ENCODE measurements at places on chromosomes 7 and 10.

GRCh38 chr7:37394158-37394557, 54.5 kb downstream of the ELMO1 start:
- DNase-seq = no peak

DNA sequence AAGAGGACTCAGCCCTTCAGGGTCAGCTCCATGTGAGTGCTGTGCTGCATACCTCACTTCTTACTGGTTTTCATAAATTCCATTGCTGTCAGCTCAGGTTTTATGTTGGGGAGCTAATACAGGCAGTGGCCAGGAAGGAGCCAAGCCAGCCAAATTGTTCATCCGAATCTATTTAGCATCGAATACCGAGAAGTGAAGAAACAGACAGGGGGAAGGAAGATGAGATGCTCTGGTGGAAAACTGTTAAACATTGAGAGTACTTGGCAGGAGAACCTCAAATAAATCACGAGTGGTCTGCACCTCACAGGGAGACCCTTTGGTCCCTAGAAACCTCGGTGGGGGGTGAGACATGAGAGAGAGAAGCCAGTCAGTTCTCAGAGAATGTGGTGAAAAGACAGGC, 196.0 kb upstream of the TMEM72 start:
- no peak for DNase-seq

- no peak for DNase-seq
Measured at GRCh38 chr7:7895004-7895650, 73.5 kb upstream of the GLCCI1 start.

- no peak for DNase-seq
Measured at GRCh38 chr7:66693331-66693730, 47.2 kb upstream of the RABGEF1 start.

DNA sequence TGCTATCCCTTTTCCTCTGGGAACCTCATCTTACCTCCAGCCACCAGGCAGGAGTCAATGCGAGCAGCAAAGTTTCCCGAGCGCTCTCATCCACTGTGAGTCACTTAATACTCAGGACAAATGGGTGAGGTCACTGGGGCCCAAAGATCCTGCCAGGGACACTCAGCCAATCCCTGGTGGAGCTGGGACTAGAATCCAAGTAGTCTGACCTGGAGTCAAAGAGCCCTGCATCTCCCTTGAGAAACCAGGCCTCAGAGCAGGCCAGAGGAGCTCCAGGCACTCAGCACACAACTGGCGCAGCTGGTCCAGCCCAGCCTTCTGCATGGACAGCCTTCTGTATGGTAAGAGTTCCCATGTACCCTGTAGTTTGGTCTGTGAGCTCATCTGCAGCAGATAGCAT, 142.3 kb downstream of the MAPK8 start:
- DNase-seq = no peak

GRCh38 chr10:66021423-66021822, 904.4 kb upstream of the LRRTM3 start:
- DNase-seq = no peak

- DNase-seq = no peak
Measured at GRCh38 chr7:121280656-121281055, 48.1 kb upstream of the WNT16 start.

DNA sequence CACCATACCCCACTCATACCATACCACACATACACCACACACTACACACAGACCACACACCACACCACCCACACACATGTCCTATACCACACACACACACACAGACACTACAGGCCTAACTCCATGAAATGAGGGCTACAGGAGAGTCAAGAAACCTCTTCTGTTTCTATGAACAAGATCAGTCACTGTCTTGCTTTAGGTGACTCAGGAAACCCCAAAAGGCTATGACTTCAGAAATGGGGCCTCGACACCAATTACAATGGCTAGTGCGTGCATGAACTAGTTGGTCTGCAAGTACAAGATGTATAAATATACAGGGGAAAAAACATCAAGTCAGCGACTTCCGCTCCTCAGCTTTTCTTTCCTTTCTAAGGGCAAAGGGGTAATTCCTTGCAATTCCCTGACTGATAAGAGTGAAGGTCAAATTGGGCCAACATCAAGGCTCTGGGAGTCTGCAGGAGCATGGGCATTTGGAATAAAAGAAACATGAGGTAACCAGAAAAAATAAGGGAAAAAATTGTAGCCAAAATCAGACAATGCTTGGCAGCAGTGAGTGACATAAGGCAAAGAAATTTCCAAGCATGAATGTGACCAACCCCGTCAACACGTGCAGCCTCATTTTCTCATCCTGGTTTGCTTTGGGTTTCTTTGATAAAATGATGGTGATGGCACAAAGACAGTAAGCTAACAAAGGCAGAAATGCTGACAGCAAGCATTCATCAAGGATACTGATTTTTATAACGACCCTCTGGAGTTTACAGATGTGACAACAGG, 1.5 kb downstream of the PKD1L1 start:
- DNase-seq = no peak

DNA sequence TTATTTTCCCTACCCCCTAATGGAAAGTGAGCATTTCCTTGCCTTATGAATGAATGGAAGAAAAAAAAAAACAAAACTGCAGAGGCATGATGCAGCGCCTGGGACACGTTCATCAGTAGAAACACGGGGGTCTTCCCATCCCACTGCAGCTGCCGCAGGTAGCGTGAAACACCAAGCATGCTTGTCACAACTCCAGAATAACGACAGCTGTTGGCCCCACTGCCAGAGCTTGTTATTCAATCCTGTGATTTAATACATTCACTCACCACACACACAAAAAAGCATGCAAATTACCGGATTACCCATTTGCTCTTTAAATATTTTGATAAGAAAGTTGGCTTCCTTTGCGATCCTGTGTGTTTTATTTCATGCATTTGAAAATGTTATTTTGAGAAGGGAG, 48.4 kb upstream of the GNA12 start:
- DNase-seq = no peak

- no peak for DNase-seq
Measured at GRCh38 chr10:62264702-62265436, 3.8 kb downstream of the RTKN2 start.

DNA sequence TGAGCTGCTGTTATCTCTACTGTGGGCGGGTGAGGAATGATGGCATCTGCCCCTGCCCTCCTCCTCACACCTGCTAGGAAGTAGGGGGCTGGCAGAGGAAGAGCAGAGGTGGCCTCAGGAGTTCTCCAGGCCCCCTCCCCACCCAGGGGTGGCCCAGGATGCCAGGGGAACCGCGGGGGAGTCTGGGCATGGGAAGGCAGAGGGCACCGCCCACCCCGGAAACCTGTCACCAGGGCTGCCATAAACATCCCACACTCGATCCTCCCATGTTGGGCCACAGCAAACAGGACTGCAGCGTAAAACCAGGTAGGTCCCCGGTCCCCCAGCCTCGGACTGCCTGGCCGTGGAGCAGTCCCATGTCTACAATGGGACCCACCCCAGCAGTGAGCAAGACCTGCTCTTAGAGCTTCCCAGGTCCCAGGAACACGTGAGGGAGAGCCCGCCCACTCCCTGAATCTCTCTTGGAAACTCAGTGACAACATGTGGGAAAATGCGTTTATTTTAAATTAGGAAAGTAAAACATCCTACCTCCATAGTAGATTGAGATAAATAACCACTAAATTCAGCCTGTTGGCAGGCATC, 23.4 kb downstream of the EBF3 start:
- DNase-seq = no peak

DNA sequence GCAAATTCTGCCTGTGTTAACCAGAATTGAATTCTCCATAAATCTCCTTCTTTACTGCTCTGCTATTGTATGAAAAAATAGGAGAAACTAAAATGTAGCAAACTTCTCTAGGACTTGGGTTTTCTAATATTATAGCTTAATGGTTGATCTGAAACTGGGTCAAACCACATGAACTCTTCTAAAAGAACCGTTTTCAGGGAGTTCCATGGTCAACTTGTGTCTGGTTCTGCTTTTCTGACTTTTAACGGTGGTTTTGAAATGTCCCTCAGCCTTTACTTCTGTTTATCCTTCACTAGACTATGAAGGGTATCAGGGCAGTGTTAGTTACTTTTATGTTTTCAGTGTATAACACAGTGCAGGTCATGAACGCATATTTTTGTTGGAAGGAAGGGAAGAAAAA, 242.2 kb downstream of the TSPAN12 start:
- DNase-seq = no peak

- DNase-seq = peak; percentile 71
Measured at GRCh38 chr7:4683884-4684565, 1.9 kb downstream of the FOXK1 start.

- DNase-seq = no peak
Measured at GRCh38 chr10:103682631-103683030, 172.7 kb downstream of the SH3PXD2A start.

DNA sequence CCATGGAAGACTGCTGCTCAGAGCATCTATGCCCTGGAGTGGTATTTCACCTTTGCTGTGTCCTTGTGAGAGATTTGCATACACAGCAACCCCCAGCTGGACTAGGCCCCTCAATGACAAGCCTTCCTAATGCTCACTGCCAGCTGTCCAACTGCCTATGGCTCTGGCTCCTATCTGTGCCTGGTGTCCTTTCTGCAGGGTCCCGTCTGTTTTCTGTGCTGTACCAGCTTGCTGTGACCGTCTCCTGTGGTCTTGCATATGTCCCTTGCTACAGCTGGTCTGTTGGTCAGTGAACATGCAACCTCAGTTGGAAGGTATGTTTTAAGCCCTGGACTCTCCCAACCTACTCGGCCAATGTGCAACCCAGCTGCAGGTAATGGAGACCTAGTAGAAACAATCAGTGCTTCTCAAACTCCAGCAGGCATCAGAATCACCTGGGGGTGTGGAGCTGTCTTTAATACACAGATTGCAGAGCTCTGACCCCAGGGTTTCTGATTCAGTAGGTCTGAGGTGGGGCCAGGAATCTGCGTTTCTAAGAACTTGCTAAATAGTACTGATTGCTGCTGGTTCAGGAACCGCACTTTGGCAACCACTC, 306.4 kb upstream of the ZNF32 start:
- DNase-seq = no peak

GRCh38 chr10:123782549-123782948, 109.1 kb downstream of the CPXM2 start:
- DNase-seq = no peak

DNA sequence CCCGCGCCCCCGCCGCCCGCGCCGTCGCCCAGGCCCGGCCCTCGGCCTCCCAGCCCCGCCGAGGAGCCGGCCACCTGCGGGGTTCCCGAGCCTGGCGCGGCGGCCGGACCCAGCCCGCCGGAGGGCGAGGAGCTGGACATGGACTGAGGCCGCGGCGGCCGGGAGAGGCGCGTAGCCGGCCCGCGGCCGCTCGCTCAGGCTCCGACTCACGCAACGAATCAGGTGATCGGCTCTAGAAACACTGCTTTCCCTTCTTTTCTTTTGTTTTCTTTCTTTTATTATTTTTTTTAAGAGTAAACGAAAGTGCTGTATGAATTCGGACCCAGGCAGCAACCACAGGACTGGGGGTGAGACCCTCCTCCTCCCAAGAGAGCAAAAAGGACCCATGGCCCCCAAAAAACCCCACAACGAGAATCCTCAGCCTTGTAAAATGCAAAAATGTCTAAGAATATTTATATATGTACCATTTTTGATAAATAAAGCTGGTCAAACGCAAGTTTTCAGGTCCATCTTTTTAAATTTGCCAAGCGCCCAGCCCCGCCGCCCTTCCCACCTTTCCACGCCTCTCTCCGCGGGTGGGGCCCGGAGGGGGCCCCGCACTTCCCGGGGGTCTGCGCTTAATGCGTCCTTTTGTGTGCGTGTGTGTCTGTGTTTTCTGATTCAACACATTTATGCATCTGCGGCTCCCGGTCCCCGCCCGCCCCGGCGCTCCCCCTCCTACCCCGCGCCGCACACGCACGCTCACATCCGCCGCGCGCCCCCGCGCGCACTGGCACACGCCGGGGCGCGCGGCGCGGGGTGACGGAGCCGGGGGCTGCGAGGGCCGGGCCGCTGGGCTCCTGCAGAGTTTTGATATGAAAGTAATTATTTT, 4.4 kb downstream of the UNCX start:
- no peak for DNase-seq

- no peak for DNase-seq
Measured at GRCh38 chr10:101189461-101190401, 39.5 kb downstream of the LBX1 start.

- no peak for DNase-seq
Measured at GRCh38 chr7:30465046-30465810, 13.4 kb downstream of the NOD1 start.

DNA sequence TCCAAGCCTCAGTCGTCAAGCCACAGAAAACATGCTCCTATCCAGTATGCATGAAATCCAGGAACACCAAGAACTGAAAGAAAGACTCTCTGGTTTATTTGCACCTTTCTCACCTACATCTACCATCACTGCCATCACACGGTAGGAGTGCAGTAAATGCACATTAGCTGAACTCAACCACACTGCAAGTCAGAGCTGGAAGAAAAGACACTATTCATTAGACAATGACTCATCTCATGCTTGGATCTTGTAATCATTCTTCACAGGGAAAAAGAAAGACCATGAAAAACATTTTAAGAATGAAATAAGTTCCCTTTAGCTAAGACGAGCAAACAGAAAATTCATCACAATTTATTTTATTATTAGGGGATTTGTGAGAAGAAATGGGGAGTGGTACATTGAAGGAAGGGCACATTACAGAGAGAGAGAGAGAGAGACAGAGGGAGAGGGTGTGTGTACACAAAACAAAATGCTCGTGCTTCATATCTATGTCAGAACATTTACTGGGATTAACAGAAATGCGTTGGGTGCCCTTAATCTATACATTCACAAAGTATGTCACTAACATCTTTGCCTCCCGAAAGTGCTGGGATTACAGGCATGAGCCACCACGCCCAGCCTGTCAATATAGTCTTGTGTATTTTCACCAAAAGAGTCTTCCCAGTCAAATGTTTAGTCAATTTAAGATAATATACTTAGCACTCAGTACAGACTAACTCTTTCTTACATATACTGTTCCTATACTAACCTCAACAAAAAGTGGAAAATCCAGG, 324.9 kb downstream of the PARD3 start:
- no peak for DNase-seq

DNA sequence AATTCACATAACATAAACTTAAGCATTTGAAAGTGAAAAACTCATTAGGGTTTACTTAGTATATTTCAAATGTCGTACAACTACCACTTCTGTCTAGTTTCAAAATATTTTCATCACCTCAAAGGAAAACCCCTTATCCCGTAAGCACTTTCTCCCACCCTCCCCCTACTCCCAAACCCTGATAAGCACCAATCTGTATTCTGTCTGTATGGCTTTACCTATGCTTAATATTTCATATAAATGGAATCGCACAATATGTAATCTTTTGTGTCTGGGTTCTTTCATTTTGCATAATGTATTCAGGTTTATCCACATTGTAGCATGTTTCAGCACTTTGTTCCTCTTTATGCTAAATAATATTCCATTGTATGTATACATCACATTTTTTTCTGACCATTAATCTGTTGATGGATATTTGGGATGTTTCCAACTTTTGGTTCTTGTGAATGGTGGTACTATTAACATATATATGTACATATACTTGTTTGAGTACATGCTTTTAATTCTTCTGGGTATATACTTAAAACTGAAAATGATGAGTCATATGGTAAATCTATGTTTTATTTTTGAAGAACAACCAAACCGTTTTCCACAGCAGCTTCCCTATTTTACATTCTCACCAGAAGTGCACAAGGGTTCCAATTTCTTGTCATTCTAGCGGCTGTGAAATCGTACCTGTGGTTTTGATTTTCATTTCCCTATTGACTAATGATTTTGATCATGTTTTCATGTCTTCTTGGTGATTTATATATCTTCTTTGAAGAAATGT, 6.2 kb upstream of the STARD3NL start:
- DNase-seq = no peak
